ENCODE measurements at places on chromosomes 16 and 17.

GRCh38 chr17:81429821-81430551, 34.7 kb downstream of the BAHCC1 start:
- DNase-seq = peak; percentile 9

- no peak for DNase-seq
These were observed 372 bp downstream of the CD300A start for GRCh38 chr17:74466828-74467184.

DNA sequence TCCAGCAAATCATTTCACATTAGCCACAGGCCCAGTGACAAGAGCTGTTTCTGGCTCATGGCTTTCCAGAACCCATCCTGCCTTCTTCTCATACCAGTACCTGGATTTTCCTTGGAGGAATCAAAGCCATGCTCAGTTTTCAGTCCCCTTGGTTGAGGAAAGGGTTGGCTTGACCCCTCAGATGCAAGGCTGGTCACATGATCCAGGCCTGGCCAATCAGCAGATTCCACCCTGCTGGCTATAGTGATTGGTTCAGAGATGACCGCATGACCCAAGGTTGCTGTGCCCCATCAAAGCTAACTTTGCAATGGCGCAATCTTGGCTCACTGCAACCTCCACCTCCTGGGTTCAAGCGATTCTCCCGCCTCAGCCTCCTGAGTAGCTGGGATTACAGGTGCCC, 45.0 kb downstream of the MMP15 start:
- no peak for DNase-seq

DNA sequence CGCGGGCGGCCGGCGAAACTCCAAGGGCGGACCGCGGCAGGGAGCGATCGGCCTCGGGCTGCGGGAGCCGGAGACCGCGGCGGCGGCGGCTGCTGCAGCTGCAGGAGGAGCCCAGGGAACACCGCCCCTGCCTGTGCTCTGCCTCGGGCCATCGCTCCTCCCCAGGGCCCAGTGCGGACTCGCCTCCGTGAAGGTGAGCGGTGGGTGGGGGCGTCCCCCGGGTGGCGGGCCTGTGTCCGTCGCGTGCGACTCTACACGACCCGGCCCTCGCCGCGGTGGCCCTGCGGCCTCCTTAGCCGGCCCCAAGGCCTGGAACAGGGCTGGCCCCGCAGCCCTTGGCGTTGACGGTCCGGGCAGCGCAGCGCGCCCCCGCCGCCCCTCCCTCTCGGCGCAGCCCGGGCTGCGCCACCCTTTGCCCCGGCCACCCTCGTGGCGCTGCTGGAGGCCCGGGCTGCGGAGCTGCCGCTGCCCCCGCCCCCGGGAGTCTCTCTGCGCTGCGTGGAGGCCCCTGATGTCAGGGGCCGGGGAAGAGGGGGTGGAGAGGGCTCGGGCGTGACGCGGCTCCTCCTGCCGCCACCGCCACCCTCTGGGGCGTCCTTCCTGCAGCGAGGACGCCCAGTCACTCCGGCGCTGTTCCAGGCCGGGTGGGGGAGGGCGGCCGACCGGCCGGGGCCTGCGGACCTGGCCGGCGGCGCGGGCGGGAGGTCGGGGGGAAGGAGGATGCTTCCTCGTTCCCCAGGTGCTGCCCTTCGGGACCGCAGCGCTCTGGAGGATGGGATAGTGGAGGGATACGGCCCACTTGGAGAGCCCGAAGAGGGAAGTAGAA, 485 bp downstream of the DYNLL2 start:
- DNase-seq = peak; percentile 43

DNA sequence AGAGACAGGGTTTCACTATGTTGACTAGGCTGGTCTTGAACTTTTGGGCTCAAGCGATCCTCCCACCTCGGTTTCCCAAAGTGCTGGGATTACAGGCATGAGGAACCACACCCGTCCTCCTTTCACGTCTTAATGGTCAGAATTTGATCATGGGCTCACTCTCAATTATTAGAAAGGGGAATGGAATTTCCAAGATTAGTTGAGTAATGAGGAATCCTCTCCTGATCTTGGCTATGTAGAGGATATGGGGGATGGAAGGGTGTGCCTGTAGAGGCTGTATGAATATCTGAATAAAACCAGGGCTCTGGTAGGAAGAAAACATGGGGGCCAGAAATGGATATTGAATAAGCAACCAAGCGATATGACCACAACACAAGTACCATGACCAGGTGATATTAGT, 25.9 kb upstream of the SMURF2 start:
- DNase-seq = no peak

DNA sequence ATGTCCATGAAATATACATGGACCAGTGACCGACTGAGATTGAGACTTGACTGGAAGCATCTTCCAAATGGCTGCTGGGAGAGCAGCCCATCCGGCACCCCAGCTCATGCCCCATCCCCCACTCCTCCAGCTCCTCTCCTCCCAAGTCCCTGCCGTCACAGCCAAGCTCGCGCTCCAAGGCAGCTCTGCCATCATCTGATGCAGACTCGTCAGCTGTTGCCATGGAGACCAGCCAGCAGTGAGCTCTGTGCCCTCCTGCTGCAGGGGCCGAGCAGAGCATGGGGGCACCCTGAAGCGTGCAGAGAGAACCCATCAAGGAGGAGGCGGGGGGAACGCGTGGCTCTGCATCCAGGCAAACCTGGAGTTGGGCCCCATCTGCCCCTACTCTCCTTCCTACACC, 74.5 kb upstream of the TNRC6C start:
- DNase-seq = no peak

GRCh38 chr17:17693253-17694168, 12.3 kb downstream of the RAI1 start:
- DNase-seq = peak; percentile 36

DNA sequence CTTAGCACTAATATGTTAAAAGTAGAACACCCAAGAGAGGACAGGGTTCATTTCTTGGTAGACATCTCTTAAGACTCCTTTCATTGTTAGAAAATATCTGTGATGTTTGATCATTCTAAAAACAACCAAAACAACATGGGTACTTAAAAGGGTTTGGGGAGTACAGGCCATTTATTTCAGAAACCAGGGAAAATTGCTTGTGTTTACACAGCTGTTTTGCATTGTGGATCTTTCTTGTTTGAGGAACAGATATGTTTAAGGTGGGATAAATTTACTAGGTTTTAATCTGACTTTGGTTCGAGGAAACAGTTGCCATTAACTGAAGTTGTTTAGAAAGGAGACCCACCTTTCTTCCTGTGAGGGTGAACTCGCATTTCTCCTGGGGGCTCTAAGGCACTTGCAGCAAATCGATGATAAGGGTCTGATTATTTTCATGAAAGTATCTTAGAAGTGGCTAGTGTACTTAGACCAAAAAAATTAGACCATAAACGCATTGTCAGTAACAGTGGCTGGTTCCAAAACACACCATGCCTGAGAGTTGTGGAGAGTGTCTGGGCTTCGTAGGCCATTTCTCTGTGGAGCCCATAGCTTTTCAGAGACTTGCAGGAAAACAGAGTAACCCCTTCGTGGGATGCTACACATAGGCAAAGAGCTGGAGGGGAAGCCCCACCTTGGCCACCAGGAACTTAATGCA, 17.6 kb downstream of the CLUAP1 start:
- no peak for DNase-seq

GRCh38 chr16:73420244-73420643, 372.3 kb upstream of the ZFHX3 start:
- DNase-seq = no peak

GRCh38 chr16:55263271-55264250, 60.4 kb upstream of the IRX6 start:
- no peak for DNase-seq

GRCh38 chr16:80390871-80391489, 149.8 kb upstream of the DYNLRB2 start:
- DNase-seq = no peak

GRCh38 chr17:61325382-61326073, 74.1 kb upstream of the TBX2 start:
- no peak for DNase-seq

- DNase-seq = no peak
These were observed 2.0 kb upstream of the ANTKMT start for GRCh38 chr16:718922-719321.

DNA sequence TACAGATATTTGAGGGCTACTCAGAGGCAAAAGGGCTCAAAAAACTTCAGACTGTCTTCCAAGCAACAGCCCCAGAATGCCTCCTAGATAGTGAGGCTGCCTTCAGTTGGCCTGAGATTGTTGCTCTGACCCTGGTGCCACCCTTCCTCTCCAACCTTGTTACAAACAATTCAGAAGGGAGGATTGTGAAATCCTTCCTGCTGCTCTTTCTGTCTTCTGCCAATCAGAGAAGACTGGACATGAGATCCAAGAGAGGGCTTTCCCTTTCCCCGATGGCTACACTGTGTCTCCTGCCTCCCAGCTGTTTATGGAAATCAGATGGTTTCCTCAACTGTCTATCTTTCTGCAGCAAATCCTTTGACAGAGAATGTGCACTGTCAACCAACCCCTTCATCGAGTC, 419.9 kb downstream of the CDH13 start:
- DNase-seq = no peak

DNA sequence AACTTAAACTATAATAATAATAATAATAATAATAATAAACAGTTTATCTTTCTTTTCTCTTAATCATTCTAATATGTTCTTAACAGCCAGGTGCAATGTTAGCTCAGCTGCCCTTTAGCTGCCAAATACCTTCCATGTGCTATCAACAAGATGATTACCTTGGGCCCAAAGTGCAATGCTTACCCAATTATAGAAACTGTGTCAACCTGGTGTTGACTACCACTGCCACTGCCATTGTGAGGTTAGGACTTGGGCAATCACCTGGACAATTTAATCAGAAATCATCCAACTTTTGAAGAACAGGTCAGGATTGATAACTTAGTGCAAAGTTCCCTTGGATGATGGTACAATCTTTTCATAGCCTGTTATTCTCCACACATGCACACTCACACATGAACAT, 371.8 kb upstream of the SALL1 start:
- no peak for DNase-seq

- no peak for DNase-seq
These were observed 5.1 kb downstream of the PRSS8 start for GRCh38 chr16:31130336-31130891.

DNA sequence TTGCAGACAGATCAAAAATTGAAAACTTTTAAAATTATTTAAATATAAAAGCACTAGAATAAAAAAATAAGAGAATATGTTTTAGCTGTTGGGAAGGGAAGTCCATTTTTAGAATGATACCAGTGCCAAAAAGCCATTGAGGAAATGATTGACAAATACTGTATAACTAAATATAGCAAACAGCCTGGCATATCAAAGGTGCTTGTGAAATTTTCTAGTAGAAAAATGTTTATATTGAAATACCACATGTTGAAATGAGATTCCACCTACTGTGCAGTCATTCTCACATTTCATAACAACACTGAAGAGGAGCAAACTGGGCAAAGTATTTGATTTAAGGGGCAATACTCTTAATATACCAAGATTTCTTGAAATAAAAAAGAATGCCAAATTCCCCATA, 183.5 kb downstream of the PHKB start:
- DNase-seq = no peak

Measured in SW 1271 (cell line).